ENCODE measurements at places on chromosomes 12 and 14. TPM values are rescaled to one million over a fixed set of nuclear protein-coding genes. Genes with fewer than 3 reads are reported as not detected.

The CEBPE gene
- total RNA-seq, result 0.29 TPM

The CCDC197 gene
- total RNA-seq, result not detected

The BDKRB1 gene
- total RNA-seq, result 2.8 TPM

The SMIM41 gene
- total RNA-seq, result not detected

- no peak for DNase-seq
Observed at GRCh38 chr12:108241986-108242703, 97.0 kb downstream of the CMKLR1 start.

GRCh38 chr12:45977620-45978019 lies 12.8 kb downstream of the SCAF11 start:
- DNase-seq, result no peak

DNA sequence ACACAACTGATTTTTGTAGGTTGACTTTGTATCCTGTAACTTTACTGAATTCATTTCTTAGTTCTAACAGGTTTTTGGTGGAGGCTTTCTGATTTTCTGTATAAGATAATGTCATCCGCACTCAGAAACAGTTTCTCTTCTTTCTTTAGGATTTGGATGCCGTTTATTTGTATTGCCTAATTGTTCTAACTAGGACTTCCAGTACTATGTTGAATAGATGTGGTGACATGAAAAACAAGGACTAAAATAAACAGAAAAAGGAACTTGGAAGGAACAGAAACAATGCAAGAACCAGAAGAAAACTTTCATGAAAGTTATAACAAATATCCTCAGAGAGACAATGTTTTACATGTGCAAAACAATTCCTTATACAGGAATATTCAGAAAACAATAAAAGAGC lies 100.3 kb downstream of the GTF2A1 start:
- DNase-seq, result no peak

GRCh38 chr14:81728447-81728846 lies 194.8 kb upstream of the SEL1L start:
- DNase-seq, result no peak

DNA sequence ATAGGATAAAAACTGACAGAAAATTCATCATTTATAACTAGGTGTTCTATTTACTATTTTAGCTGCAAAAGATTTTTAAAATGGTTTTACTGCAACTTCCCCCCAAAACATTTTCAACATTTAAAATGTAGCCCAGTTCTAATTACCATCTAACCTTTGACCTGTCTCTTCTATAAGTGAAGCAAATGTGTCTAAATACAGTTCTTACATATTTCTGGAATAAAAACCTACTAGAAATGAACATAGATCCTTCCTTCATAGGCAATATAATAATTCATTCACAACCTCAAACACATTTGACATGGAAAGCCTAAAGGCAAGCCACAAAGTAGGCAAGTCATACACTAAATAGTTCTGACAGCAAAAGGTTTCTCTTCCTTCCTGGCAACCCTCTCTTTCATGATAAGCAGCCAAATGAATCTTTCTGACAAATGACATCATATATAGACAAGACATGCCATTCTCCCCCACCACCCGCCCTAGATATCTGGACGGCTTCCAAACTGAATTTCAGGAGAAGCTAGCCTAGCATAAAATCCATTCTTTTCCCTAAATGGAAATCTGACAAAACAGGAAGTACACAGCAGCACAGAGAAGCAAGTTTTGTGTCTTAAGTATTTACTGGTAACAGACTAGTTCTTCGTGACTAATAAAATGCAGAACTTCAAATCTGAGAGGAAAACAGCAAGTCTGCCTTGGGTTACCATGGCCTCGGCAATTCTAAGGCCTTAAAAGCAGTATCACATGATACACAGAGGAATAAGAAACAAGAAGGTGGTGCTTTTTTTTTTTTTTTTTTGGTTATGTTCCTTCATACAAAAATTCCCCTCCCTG lies 17.2 kb upstream of the ARID4A start:
- peak; percentile 56 for DNase-seq

GRCh38 chr14:51518280-51518679 lies 133.4 kb upstream of the FRMD6 start:
- DNase-seq, result no peak

GRCh38 chr12:50246873-50247612 lies 36.3 kb downstream of the LIMA1 start:
- peak; percentile 93 for DNase-seq

DNA sequence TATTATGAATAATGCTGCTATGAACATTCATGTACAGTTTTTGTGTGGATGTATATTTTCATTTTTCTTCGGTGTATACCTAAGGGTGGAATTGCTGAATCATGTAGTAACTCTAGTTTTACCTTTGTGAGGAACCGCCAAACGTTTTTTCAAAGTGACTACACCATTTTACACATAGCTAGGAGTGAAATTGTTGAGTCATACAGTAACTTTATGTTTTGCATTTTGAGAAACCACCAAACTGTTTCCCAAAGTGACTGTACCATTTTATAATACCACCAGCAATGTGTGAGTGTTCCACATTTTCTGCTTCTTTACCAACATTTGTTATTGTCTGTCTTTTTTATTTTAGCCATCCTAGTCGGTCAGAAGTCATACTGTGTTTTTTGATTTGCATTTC lies 3.1 kb upstream of the TPH2 start:
- DNase-seq, result no peak

DNA sequence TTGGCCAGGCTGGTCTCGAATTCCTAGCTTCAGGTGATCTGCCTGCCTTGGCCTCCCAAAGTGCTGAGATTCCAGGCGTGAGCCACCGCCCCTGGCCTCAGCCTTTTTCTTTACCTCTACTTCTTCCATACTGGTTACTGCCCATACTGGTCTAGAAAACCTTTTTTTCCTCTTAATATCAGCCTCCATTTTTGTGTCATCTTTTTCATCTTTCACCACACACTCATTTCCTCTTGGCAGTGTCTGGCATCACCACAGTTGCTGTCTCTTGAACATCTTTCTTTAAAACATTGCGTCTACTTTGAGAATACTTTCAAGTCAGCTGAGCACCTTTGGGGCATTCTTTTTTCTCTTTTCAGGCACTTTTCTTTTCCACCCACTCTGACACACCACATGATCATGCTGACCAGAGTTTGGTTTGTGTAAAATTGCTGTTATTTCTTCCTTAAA lies 32.7 kb downstream of the DDX47 start:
- DNase-seq, result no peak

- DNase-seq, result no peak
Observed at GRCh38 chr12:110849221-110849620, 2.4 kb downstream of the CCDC63 start.

DNA sequence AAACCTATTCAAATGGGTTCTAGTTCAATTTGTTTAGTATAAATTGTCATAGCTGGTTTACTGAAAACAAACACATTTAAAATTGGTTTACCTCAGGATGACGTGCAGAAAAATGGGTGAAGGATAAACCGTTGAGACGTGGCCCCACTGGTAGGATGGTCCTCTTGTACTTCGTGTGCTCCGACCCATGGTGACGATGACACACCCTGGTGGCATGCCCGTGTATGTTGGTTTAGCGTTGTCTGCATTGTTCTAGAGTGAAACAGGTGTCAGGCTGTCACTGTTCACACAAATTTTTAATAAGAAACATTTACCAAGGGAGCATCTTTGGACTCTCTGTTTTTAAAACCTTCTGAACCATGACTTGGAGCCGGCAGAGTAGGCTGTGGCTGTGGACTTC lies 8.3 kb downstream of the CALM1 start:
- no peak for DNase-seq

DNA sequence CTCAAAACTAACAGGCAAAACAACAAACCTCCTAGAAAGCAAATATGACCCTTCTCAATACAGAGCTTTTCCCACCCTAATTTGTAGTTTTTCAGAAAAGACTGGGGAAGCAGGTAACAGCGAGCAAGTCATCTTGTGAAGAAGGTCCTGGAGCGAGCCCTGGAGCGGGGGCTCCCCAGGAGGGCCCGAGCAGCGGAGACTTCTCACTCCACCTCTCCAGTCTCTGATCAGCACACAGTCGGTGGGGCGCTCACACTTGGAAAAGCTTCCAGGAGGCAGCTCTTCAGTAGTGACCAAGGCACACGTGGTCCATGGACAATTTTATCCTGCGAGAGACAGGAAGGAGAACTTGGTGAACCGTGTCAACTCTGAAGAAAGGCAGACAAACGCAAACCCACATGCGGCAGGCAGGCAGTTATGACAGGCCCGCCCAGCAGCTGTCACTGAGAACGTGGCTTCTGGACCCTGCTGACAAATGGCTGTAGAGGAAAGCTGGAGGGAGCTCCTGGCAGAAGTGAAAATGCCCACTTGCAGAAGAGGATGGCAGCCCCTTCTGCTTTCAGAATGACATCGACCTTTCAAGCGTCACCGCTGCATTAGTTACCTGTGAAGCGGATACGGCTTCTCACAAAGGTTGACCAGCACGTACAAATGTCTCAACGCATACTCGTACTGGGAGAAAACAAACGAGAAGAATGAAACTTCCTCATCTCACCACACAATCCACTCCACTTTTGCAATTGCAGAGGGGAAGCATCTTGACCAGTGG lies 44.2 kb downstream of the LGMN start:
- DNase-seq, result no peak

DNA sequence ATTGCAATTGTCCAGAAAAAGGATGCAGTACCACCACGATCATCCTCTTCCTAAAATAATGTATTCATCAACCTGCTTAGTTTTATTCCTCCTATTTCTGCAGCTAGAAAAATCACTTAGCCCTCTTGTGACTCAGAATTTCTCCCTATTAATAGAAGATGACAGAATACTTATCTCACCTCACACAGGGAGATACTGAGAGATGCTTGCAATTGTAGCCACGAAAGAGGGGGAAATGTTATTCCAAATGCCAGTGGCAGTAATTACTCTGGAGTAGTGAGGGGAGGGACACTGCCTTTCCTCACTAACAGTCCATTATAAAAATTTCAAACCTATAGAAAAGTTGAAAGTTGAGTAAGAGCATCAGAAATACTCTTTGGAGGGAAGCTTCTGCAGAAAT lies 11.8 kb upstream of the DUSP6 start:
- no peak for DNase-seq

DNA sequence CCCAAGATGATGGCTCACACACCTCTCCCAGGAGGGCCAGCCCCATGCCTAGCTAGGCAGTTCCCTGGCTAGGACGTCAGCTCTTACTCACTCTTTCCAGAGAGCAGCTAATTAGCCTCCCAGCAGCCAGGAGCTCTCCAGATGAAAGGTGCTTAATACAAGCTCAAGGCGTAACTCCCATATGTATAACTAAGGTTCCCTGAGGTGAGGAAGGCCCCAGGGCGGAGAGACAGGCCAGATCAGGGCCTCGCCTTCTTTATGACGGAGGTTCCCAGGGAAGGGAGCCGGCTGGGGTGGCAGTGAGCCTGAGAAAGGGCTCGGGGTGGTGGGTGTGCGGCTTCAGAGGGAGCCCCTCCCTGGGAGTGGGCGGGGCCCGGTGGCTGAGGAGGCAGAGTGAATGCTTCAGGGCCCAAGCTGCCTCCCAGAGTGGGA lies 26.4 kb upstream of the ZFP36L1 start:
- DNase-seq, result peak; percentile 80

GRCh38 chr12:120534703-120535655 lies 823 bp downstream of the RNF10 start:
- peak; percentile 83 for DNase-seq

- peak; percentile 74 for DNase-seq
Observed at GRCh38 chr14:100738704-100739131, 12.0 kb downstream of the DLK1 start.

GRCh38 chr12:108855284-108856169 lies 1.9 kb downstream of the SSH1 start:
- DNase-seq, result no peak

DNA sequence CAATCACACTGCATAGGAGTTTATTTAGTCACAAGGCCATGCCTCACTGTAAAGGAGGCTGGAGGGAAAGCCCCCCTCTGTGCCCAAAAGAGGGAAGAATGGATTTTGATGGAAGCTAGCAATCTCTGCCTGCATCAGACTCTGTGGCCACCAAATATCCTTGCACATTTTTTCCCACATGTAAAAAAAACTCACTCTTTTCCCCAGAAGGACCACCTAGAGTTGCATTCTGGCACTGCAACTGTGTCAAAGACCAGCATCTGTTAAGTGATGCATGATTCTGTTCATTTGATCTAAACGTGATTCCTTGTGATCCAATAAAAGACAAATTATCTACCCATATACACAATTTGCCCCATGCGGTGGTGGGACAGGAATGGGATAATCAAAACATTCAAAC lies 8.0 kb downstream of the RHOJ start:
- DNase-seq, result no peak

DNA sequence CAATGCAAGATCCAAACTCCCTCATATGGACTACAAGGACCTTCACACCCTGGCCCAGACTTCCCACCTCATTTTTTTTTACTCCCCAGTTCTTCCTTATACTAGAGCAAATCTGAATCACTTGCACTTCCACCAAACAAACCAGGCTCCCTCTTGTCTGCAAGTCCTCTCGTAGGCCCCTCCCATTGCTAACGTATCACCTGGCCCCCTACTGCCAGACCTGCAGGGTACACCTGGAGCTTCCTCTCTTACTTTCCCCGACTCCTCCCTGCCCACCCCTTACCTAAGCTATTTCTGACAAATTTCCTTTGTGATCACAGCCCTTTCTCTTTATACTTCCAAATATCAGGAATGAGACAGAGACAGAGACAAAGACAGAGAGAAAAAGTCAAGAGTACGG lies 463.9 kb downstream of the GALC start:
- no peak for DNase-seq

- DNase-seq, result no peak
Observed at GRCh38 chr14:43855556-43855955, 651.5 kb downstream of the FSCB start.

DNA sequence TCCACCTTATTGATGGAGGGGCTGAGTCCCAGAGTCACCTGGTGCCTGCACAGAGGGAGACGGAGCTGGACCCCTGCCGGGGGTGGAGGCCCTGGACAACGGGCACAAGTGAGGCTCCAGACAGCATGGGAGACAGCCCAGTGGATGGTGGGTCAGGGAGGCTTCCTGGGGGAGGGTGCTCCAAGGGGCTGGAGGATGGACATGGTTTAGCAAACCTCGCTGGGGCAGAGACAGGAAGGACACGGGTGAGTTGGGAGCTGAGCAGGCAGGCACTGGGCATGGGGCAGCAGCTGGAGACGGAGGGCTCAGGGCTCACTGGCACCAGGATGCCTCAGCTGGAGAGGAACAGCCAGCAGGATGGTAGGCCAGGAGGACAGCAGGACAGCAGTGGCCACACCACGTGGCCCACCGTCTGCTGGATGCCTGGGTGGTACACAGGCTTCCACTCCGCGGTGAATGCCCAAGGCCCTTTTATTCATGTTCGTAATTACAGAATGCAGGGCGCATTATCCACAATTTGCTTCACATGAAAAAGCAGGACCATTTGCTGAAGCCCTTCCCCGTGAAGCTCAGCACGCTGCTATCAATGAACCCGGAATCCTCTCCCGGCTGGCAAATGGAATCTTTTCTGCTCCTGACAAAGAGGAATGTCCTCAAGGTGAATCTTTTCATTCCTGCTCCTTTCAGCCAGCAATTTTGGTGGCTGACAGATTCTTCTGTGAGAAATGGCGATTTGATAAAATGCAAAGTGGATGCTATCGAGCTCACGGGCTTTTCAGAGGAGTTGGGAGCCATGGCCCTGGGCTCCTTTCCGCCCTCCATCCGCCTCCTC lies 138.1 kb upstream of the C14orf180 start:
- no peak for DNase-seq
